ENCODE measurements at places on chromosomes 12 and 14.

DNA sequence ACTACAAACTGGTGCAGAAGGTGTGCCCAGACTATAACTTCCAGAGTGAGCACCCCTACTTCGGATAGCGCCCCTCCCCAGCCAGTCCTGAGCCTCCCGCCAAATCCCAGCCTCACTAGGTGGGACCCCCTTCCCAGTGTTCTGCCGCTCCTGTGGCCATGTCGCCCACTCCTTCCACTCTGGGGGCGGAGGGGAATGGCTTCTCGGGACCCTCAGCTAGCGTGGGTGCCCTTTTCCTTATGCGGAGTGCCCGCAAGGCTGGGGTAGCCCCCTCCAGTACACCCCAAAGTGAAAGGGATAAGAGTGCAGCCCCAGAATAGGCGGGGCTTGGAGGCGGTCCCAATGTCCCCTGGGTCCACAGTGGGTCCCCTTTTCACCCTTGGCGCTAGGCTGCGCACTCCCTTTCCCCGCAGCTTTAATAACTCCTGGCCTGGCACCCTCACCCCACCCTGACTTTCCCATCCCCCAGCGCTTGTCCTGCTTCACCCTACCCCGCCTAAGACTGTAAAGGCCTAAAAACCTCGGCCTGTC is 3.8 kb upstream of the SHMT2 start:
- DNase-seq, result no peak

- no peak for DNase-seq
Measured at GRCh38 chr12:54169036-54169435, 19.7 kb downstream of the SMUG1 start.

GRCh38 chr12:113346353-113346752 is 11.4 kb upstream of the SLC8B1 start:
- DNase-seq, result no peak

GRCh38 chr12:108621161-108621560 is 12.5 kb downstream of the SELPLG start:
- DNase-seq, result no peak

- DNase-seq, result no peak
Measured at GRCh38 chr14:23423657-23424056, 11.8 kb downstream of the MYH7 start.

GRCh38 chr12:122190842-122191668 is 8.1 kb downstream of the LRRC43 start:
- DNase-seq, result peak; percentile 62

Data from hematopoietic multipotent progenitor cell treated with erythropoietin and hydrocortisone succinate and interleukin-3 and kit ligand, for 17 days (in vitro differentiated cells).